ENCODE measurements at places on chromosomes 1 and 21.

GRCh38 chr1:161905269-161905884 lies 118.3 kb downstream of the OLFML2B start:
- DNase-seq = no peak

DNA sequence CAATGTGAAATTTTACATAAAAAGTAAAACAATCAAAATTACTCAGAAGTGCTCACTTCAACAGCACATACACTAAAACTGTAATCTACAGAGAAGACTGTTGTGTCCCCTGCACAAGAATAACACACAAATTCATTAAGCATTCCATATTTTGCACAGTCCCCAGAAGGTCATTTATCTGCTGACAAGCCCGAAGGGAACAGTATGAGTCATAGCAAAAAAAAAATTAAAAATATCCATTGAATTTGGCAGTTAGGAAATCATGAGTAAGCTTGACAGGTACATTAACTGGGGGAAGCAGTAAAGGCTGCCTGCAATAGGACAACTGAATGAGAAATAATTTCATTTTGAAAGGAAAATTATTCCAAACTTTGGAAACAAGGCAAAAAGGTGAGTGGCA lies 3.3 kb upstream of the CACYBP start:
- DNase-seq = no peak

- no peak for DNase-seq
Observed at GRCh38 chr1:164562511-164562910, 3.5 kb downstream of the PBX1 start.

DNA sequence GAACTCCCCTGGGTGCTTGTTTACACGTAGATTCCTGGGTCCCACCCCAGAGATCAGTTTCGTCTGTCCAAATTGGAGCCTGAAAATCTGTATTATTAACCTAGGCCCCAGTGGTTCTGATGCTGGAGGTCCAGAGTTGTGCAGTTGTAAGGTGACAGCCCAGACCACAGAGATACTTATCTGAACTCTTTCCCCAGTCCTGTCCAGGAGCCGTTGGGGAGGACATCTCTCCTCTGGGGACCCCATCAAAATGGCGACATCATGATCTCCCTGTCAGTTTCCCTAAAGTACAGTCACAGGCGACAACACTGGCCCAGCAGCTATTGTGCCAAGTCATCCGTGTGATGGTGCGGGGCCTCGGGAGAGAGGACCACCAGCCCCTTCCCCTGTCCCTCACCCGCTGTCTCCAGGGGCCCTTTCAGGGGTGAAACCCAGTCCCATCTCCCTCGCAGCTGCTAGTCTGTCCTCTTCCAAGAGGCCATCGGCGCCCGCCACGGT lies 749 bp upstream of the EFHD2 start:
- no peak for DNase-seq

GRCh38 chr1:25879675-25880074 lies 4.2 kb upstream of the PAQR7 start:
- no peak for DNase-seq

DNA sequence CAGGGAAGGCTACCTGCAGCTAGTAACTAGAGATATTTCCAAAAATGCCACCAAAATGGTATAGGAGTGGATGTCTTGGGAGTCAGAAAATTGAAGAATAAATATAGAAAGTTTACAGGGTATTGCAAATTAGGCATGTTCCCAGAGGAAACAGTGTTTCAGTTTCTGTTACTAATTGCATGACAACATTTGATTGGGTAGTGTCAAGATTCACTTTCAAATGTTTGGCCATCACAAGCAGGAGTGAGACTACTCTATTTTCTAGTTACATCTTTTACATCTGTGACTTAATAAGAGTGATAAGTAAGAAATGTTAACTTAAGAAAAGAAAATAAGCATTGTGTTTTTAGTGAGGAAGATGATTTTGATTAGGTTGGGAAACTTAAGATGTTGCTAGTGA lies 30.2 kb downstream of the AMY1C start:
- DNase-seq = no peak

GRCh38 chr1:201632364-201632952 lies 93.5 kb downstream of the NAV1 start:
- DNase-seq = no peak

- DNase-seq = no peak
Observed at GRCh38 chr21:41316200-41317062, at the start of gene FAM3B. Gene FAM3B, plus strand, starts transcription at chr21:41316801. Its CDS starts 79 bp downstream, at chr21:41316880.

DNA sequence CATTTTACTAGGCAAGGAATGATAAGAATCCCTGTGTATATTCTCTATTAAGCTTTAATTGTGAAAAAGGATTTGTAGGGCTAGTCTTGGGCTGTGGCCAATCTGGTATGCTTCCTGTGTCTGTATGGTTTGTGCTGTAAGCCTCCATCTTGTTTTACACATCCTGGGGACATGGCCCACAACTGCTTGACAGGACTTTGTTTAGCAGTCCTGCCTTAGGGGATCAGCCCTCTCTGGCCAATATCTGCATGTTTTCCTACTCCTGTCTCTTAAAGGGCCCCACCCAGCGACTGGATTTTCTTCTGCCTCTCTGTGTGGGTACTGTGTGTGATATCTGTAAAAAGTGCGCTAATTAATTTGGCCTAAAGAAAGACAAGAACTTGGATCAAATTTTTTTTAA lies 813.2 kb downstream of the PLA2G4A start:
- DNase-seq = no peak

GRCh38 chr1:74963120-74963519 lies 171.1 kb upstream of the LHX8 start:
- DNase-seq = no peak

DNA sequence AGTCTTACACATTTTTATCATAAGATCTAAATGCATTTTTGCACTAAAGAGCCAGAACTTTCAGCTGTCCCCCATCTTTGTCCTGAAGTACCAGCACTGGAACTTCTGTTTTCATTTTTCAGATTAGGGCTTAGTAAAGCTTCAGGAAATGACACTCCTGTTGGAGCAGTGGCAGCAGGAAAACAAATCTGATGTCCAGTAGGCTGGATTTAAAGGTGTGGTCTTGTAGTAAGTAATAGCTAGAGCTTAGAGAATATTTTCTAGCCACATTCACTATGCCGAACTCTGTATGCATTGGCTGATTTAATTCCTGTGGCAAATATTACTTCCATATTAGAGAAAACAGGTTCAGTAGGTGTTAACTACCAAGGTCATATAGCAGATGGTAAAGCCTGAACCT lies 103.6 kb downstream of the PTBP2 start:
- DNase-seq = no peak

DNA sequence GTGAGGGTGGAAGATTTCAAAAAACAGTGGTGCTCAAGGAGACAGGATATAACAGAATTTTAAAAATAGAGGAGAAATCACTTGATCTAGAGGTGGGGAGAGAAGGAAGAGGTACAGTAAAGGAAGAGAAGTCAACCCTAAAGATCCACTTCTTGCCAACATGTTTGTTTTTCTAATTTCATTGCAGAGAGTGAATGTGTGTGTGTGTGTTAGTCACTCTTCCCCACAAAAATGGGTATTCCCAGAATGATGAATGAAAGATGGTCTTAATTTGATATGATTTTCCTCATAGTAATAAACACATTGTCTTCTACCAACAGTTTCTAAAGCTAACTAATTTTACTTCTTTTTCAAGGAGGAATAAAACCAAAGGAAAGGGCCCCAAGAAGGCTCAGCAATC lies 74.2 kb upstream of the NGF start:
- no peak for DNase-seq

DNA sequence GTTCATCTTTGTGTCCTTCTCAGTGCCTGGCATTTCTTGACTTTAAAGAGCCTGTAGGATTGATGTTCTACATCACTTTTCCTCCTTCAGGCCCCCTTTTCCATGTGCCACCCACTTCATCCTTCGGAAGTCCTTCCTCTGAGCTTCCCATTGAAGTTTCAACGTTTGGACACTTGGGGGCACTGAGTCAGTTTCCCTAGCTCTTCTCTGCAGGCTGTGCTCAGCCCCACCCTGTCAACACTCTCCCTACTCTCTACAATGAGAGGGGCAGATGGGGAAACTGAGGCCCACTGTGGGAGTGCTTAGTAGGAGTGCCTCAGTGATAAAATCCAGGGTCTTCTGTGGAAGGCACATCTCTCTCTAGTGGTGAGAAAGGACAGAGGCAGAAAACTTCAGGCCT lies 11.9 kb downstream of the KCNJ10 start:
- no peak for DNase-seq

GRCh38 chr1:234709473-234710228 lies 99.7 kb upstream of the IRF2BP2 start:
- no peak for DNase-seq

DNA sequence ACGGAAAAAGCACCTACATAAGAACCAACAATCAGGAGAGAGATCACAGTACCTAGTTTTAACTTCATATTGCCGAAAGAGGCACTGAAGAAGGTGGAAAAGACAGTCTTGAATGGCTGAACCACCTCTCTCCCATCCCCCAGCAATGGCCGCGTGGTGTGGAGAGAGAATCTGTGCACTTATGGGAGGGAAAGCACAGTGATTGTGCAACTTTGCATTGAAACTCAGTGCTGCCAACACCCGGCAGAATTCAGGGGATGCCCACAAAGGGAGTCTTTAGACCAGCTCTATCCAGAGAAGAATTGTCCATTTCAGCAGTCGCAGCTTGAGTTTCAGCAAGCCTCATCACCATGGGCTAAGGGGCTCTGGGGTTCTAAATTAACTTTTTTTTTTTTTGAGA lies 186.3 kb upstream of the USP25 start:
- DNase-seq = no peak

DNA sequence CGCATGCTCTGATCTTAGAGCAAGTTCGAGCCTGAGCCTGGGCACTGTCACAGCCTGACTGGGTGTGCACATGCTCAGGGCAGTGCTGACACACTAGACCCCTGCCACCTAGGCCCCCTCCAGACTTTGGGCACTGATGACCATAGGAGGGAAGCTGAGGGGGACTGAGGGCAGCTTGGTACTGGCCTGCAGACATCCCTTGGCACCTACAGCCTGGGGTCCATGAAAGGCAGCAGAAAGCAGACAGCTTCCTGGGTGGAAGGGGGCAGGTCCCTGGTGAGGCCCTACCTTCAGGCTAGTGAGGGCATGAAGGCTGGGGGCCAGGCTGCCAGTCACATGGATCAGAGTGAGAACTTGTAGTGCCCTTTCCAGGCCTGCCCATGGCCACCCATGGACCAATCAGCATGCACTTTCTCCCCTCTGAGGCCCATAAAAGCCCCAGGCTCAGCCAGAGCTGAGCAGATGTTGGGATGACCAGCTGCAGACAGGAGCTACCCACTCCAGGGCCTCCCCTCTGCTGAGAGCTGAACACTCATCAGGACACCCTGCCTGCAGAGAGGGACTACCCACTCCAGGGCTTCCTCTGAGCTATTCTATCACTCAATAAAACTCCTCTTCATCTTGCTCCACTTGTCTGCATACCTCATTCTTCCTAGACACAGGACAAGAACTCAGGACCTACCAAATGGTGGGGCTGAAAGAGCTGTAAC lies 680.8 kb downstream of the MATN1 start:
- DNase-seq = no peak

DNA sequence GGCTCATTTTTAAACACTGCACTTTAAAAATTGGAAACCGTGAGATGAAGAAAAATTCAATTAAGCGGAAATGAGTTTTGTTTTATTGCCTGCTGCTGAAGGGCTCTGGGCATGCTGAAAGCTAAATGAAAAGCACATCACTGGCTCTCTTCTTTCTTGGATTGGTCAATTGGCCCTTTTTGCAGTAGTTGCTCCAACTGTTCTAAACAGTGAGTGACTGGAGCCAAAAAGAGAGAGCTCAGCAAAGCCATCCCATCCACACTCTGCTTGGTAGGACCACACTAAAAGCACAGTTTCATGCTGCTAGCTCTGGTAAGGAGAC lies 48.1 kb downstream of the LHX4 start:
- DNase-seq = no peak

DNA sequence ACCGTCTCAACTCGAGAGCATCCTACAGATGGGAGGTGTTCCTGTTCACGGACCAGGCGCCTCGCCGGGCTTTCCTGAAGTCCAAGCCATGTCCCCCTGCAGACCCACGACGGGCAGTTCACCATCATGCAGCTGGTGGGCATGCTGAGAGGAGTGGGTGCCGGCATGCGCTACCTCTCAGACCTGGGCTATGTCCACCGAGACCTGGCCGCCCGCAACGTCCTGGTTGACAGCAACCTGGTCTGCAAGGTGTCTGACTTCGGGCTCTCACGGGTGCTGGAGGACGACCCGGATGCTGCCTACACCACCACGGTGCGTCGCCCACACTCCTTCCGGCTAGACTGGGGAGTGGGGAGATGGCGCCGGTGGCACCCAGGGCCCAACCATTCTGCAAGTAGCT lies 35.4 kb downstream of the EPHA8 start:
- no peak for DNase-seq

DNA sequence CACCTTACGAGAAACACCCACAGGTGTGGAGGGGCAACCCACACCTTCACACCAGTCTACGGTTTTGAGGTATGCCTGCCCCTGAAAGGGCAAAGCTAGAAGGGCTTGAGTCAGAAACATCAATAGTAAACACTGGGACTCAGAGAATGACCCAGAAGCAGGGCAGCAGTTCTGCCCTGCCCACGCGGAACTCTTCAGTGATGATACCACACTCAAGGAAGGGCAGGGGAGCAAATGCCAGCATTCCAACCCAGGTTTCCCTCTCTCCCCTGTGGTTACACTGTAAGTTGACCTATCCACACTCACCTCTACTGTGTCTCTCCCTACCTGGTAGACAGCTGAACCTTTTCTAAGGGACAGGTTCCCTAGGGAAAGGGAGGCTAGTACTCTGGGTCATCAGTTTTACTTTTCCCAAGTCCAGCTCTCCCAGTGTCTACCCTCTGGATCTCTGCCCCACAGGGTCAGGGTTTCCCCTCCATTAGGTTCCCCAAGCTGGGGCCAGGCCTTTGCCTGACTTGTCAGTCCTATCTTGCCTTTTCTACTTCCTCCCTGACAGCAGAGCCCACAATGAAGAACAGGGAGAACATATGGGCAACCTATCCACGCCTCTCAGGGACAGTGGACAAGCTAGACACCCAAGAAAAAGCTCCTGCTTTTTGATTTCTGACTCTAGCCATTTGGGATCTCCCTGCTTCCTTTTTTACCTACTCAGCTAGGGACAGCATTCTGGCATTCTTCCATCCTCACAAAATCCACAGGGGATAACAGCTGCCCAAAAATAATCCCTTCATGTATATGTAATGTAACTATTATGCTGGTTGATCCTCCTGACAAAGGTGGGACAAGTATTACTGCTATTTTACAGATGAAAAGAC lies 3.0 kb downstream of the F11R start:
- no peak for DNase-seq

DNA sequence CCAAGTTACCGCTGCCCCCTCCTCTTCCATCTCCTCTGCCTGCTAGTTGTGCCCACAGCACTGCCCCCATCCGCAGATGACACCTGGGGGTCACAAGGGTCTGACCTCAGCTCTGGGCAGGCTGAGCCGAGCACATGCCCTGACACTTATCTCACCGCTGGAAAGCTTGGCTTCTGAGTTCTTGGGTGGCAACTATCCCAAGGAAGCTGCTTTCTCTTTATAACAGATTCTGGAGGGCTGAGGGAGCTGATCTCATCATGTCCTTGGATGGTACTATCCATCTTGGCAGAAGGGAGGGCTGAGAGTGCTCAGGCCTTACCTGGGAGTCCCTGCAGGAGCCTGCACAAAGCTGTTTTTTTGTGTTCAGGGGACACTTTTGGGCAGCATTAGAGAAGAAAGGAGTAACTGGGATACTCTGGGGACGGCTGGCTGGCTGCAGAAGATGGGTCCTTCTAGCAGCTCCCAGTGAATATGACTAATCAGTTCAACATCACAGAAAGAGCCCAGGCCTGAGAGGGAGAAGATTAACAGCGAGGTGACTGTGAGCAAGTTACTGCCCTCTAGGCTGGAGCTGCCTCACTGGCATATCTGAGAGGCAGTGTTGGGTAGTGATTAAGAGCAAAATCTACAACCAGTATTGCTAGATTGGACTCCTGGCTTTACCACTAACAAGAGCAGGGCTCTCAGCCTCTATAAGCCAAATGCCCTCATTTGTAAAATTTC lies 71.6 kb downstream of the PLXNA2 start:
- no peak for DNase-seq

All from substantia nigra (tissue), 51 donors.